AML-193 (cell line): ENCODE measurements at places on chromosomes 16 and 17.

GRCh38 chr16:75590920-75591843 is 25.0 kb downstream of the GABARAPL2 start:
- DNase-seq: no peak

GRCh38 chr17:41301916-41302901 is at the start of gene KRTAP29-1:
TSS of gene KRTAP29-1 (minus strand) at chr17:41302851. CDS start at chr17:41302851, 0 bp downstream.
- DNase-seq: peak; percentile 84

- no peak for DNase-seq
Observed at GRCh38 chr17:77577491-77577890, 381.0 kb upstream of the TNRC6C start.

- no peak for DNase-seq
Observed at GRCh38 chr17:82474223-82475010, 15.9 kb downstream of the NARF start.

- no peak for DNase-seq
Observed at GRCh38 chr16:49575346-49576172, 202.0 kb downstream of the C16orf78 start.

- DNase-seq: no peak
Observed at GRCh38 chr16:63981639-63982038, 1140.2 kb downstream of the CDH11 start.

DNA sequence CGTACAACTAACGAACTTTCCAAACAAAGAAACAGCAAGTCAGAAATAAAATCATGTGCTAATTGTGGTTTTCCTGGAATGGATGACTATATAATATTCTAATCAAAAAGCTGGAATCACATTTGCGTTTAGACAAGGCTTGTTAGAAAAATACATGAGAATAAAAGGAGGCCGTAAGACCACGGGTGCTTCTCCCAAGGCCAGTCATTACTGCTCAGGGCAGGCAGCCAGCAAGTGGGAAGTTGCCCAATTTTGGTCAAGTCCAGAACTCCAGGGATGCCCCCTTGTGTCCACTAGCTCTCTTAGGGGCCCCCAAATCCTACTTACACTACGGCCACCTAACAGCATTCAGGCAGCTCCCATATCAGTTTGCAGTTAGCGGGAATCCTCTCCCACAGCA is 25.9 kb upstream of the LYRM9 start:
- no peak for DNase-seq

DNA sequence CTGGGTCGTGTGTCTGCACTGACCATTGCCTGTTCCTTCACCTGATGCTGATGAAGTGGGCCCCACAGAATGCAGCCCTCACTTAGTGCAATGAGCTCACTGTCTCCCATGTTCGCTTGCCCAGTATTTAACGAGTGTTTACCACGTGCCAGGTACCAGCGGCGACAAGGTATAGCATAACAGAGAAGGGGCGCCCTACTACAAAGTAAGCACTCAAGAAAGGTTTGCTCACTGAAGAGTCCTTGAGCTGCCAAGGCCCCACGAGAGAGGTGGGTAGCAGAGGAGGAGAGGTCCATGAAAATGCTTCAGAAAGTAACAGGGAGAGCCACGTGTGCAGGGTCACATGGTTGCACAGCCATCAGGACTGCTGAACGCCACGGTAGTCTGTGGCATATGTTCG is 230.0 kb downstream of the NTN1 start:
- DNase-seq: no peak

DNA sequence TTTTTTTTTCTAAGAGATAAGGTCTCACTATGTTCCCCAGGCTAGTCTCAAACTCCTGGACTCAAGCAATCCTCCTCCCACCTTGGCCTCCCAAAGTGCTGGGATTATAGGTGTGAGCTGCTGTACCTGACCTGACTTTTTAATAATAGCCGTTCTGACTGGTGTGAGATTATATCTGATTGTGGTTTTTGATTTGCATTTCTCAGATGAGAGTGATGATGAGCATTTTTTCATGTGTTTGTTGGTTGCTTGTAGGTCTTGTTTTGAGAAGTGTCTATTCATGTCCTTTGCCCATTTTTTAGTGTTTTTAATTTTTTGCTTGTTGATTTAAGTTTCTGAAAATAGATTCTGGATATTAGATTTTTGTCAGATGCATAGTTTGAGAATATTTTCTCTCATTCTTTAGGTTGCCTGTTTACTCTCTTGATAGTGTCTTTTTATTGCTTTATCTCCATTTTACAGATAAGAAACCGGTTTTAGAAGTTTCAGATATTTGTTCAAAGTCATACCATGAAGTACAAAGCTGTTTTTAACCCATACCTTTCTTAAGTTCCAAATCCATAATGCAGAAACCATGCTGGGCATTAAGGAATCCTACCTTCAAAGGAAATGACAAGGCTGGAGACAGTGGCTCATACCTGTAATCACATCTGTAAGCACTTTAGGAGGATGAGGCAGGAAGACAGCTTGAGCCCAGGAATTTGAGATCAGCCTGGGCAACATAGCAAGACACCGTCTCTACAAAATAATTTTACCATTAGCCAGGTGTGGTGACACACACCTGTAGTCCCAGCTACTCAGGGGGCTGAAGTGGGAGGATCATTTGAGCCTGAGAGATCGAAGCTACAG is 168.4 kb upstream of the TBX2 start:
- no peak for DNase-seq

DNA sequence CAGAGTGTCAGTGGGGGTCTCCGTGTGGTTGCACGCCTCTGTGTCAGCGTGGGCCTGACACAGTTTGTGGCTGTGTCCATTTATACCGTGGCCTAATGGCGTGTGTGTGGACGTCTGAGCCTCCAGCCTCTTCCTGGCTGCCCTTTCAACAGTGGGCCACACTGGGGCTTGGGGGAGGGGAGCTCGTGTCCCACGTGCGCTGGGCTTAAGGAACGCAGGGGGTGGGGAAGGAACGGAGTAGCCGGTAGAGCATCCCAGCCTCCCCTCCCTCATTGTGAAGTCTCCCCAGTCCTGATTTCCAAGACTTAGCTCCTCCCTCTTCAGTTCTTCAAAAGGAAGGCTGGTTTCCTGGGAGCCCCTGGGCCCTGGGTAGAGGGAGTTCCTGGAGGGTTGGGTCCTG is 9.5 kb upstream of the HES7 start:
- no peak for DNase-seq

GRCh38 chr17:64092113-64092512 is 37.8 kb downstream of the ERN1 start:
- no peak for DNase-seq

DNA sequence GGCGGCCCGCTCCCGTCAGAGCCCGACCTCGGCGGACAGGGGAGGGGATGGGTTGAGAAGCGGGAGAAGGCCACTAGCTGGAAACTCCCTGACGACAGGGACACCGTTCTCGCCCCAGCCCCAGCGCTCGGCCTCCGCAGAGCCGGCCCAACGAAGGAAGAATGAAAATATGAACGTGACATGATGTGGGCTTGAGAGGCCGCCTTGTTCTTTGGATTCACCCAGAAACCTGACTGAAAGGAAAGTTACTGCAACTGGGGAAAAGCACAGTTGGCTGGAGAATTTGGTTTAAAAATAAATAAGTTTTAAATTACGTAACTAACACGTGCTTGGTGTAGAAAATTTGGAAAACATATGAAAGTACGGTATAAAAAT is 21.1 kb downstream of the NPTX1 start:
- DNase-seq: peak; percentile 64

- DNase-seq: no peak
Observed at GRCh38 chr17:33175562-33175961, 117.5 kb downstream of the ASIC2 start.

DNA sequence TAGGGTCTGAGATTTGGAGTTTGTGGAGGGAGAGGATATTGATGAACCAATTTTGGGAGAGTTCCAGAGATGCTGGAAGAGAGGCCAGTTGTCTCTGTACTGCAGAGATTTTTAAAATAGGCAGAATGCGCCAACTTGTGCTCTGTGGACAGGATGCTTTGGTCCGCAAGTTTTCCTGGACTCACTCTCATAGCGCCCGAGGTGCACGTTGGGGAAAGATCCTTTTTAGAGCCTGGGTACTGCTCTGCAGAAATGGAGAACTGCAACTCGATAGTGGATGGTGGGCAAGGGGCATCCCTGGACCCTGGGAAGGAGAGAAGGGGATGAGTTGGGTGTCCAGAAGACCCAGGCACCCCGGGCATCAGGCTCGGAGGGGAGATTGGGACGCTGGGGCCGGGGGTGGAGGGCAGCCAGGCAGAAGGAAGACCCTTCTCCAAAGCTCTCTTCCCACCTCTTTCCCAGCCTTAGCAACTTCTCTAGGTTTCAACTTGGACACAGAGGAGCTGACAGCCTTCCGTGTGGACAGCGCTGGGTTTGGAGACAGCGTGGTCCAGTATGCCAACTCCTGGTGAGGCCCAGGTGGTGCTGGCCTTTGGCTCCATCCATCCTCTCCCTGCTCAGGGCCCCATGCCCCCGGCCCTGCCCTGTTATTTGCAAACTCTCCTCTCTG is 590 bp downstream of the ITGAX start:
- DNase-seq: no peak

- DNase-seq: no peak
Observed at GRCh38 chr16:29999605-30000004, 3.6 kb downstream of the INO80E start.

DNA sequence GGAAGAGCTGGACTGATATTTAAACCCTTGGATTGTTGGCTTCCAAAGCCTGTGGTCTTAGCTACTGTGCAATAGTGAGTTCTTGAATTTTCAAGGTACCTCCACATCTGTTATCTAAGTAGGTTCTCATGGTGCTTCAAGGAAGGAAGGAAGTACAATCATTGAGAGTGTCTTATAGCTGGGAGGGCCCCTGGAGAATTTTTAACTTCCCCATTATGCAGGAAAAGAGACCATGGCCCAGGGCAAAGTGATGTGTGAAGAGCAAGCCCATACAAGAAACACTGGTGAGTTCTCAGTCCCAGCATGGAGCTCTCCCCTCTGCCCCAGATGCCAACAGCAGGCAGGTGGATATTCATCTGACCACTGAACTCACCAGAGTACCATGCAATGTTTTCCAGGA is 169.0 kb upstream of the IRX6 start:
- no peak for DNase-seq

DNA sequence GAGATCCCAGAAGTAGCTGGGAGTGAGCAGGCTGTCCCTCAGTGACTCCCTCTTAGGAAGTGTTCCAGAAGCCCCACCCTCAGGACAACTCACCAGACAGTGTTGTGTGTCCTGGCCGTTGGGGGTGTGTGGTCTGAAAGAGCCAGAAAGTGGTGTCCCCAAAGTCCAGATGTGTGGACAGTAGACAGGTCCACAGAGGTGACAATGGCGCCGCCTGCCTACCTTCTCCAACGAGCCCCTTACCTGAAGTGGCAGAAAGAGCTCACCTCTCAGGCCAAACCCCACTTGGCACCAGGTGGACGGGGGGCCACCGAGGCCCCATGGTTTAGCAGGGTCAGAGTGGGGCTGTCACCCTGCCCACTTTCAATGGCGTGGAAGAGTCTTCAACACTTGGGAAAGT is 19.9 kb downstream of the C17orf100 start:
- DNase-seq: no peak

DNA sequence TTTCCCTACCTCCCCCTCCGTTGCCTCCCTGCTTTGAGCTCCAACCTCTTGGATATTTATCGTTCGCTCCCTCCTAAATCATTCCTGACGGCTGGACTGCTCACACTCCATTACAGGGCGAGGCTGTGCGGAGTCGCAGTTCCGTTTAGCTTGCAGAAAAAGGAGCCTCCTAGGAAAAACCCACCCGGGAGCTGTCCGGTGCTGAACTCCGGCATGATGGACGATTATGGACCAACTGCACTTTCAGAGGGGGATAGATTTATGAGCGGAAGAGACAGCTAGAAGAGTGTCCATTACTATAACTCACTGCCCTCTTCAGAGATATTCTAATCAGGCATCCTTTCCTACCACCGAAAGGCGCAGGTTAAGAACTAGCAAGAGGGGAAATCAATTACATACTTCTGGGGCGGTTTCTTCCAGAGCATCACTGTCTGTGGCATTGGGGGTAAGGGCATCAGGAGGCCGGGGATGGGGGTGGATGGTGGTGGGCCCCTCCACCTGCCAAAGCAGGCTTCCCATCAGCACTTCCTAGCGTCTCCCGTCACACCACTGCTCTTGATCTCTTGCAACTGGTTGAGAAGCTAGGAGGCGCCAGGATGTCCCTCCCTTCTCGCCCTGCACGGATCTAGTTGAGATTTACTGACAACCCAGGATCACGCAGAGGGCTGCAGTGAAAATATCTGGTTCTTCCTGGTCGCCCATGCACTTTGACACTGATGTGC is 251.2 kb downstream of the ENGASE start:
- DNase-seq: no peak

- DNase-seq: no peak
Observed at GRCh38 chr17:82277851-82278250, 4.4 kb upstream of the CSNK1D start.

DNA sequence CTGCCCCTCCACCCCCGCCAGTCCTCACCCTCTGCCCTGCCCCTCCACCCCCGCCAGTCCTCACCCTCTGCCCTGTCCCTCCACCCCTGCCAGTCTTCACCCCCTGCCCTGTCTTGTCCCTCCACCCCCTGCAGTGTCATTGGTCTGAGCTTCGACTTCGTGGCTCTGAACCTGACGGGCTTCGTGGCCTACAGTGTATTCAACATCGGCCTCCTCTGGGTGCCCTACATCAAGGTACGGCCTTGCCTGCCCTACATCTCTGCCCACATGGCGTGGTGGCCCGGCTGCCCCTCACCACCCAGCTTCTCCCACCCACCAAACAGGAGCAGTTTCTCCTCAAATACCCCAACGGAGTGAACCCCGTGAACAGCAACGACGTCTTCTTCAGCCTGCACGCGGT is 12.0 kb downstream of the TAX1BP3 start:
- no peak for DNase-seq

DNA sequence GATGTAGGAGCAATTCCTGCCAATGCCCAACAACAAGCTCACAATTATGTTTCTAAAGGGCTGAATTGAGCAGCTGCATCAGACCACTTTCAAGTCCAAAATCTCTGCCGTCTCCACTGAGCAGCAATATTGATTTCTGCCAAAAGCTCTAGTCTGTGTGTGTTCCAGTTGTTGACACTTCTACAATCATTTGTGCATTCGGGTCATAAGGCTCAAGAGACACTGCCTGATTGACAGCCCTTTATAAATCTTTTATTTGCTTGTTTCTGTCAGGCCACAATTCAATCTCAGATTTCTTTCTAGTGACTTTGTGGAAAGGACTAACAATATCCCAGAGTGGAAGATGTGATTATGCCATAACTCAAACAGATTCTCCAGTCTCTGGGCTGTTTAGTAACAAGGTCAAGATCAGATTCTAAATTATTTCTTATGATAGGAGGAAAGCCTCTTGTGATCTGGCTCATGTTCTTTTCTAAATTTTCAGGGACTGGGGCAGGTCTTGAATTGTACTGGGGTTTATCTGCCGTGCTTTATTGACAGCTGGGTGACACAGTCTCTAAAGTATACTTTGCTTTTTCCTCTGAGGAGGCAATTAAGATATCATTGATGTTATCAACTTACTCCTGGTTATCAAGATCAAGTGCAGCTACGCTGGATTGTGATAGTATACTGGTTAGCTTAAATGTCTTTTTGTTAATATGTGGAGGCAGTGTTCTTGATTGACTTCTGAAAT is 377.1 kb downstream of the CNTNAP4 start:
- DNase-seq: no peak

GRCh38 chr17:16878606-16879005 is 93.3 kb downstream of the TNFRSF13B start:
- no peak for DNase-seq
